Stimulated activated CD4-positive, alpha-beta T cell treated with anti-CD3 and anti-CD28 coated beads, Interleukin-4, amount 100 ng/mL, for 4 hours (primary cell): ENCODE measurements at places on chromosomes 11 and 22.

DNA sequence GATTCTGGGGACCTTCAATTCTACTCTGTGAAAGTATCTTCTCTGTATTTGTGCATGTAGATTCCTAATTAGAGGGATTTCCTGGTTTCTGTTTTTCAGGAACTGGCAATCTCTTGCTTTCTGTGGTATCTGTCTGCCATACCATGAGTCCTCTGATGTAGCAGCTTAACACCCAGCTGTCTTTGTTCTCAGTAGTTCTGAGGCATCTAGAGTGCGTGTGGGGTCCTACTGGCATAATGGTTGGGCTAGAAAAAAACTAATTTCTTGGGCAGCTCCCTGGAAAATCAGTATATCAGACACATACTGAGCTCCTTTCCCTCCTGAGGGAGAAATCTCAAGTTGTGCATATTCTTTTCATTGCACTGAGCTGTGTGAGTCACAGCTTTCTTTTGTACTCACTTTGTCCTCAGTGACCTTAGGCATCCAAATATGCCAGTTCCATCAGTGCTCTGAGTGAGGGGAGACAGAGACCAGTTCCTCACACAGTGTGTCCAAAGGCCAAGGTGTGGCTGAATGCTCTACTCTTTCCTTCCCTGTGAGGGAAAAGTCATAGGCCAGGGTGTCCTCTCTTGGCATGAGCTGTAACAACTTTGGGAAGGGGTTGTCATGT lies 35.5 kb upstream of the SLC22A24 start:
- no peak for DNase-seq

GRCh38 chr22:17742527-17742902 lies 31.8 kb downstream of the BID start:
- DNase-seq, result peak; percentile 70

DNA sequence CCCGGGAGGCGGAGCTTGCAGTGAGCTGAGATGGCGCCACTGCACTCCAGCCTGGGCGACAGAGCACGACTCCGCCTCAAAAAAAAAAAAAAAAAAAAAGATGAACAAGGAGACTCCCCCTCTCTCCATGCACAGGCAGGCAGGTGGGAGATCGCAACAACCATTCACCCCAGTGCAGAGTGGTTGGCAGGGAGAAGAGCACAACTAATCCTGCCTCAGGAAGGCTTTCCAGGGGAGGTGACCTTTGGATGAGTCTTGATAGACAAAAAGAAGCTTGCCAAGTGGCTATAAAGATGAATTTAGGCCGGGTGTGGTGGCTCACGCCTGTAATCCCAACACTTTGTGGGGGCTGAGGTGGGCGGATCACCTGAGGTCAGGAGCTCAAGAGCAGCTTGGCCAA lies 30.0 kb downstream of the FLRT1 start:
- DNase-seq, result no peak

DNA sequence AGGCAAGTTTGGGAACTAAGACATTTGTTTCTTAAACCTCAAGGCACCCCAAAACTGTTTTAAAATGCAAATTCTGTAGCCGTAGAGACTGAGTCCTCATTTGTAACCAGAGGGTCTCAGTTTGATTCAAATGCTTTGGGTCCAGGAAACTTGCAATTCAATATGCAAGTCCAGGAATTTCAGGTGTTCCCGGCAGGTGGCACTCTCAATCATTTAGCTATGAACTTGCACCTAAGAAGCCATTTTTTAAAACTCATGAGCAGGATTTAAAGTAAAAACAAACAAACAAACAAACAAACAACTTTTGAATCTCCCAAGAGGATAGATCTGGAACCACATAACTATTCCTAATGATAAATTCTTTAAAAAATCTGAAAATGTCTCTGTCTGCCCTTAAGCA lies 8.7 kb upstream of the ABTB2 start:
- DNase-seq, result no peak

GRCh38 chr11:122394313-122394712 lies 261.2 kb upstream of the UBASH3B start:
- no peak for DNase-seq

DNA sequence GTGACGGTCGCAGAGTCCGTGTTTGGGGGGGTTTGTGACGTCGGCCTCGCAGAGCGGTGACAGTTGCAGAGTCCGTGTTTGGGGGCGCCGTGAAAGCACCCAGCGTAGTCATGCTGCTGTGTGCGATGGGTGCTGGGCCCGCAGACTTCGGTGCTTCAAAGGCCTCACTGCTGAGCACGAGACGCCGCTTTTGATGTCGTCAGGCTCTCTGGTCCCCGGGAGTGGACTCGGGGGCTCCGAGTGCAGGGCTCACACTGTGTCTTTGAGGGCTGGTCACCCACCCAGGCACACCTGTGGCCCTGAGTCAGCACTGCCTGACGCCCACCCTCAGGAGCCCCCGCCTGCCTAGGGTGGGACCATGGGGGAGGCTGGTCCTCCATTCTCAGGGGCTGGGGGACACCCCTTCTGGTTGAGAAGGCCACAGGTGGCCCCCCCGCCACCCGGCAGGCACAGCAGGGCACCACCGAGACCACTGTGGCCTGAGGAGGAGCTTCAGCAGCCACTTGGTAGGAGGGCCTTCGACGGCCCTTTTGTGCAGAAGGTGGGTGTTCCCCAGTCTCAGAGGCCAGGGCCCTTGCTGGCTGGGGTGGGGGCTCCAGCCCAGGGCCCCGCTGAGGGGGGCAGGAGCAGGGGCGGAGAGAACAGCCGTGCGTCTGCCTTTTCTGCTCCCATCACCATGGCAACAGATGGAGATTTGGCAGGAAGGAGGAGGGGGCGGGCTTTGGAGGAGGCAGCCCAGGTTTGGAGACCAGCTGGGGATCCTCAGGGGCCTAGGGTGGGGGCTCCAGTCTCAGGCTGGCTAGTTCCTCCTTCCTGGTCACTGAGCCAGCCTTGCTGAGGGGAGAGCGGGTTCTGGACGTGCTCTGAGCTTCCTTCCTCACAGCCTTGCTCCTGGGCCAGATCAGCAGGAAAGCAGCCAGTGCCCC lies 20.9 kb downstream of the BRSK2 start:
- no peak for DNase-seq

GRCh38 chr11:35083431-35084238 lies 55.3 kb upstream of the CD44 start:
- DNase-seq, result peak; percentile 27

DNA sequence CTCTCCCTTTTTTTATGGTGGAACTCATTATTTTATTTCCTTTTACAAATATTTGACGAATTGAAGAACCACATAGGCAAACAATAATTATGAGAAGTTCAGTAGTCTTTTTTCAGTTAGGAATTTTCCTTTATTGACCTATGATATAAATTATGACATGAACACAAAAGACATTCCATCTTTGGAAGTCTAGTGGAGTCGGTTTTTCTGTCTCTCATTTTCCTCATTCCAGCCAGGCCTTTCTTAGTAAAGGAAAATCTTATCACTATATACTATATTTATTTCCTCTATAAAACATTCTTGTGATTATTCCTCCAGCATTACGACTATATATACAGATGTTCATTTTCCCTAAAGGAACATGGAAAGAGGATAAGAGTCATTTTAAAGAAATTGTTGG lies 1046.1 kb downstream of the DLG2 start:
- DNase-seq, result no peak

DNA sequence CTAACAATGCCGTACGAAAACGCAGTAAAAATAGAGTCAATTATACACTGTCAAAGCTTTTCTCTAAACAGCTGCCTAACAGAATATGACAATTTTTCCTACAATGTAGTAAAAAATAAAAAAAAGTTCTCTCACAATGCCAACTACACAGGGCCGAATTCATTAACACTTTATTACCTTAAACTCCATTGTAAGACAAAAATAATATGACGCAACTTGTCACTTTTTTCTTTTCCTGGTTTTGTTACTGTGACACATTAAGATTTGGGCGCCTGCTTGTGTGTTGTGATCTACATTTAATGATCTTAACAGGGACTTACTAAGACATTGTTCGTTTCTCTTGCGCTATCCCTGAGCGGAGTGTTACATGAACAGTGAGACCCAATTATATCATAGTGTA lies 204.1 kb downstream of the INSC start:
- DNase-seq, result no peak

GRCh38 chr22:37234736-37235711 lies 9.0 kb downstream of the RAC2 start:
- DNase-seq, result no peak

- no peak for DNase-seq
These were observed 46.4 kb downstream of the LARGE2 start for GRCh38 chr11:45968901-45969300.

DNA sequence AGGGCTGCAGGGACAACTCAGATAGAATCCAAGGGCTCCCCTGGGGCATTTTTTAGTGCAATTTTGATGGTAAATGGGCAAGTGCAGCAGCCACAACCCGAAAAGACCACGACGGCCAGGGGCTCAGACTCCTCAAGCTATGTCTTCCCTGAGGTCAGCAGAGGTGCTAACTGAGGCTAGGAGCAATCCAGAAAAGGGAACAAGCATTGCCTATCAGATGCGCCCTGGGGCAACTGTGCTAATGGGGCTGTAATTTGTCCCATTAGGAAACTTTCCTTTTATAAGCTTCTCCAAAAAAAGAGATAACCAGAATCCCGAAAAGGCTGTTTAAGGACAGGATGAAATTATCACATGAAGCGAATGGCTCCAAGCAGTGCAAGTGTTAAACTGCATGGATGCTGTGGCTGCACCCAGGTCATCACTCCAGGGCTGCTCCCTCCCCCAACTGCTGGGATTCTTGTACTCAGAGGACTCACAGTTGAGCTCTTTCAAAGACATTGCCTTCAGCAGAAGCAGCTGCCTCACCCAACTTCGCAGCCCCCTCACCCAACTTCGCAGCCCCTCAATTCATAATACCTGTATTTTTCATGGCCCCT lies 2.8 kb upstream of the CD3E start:
- DNase-seq, result no peak
